ENCODE measurements at places on chromosomes 12 and 14.

DNA sequence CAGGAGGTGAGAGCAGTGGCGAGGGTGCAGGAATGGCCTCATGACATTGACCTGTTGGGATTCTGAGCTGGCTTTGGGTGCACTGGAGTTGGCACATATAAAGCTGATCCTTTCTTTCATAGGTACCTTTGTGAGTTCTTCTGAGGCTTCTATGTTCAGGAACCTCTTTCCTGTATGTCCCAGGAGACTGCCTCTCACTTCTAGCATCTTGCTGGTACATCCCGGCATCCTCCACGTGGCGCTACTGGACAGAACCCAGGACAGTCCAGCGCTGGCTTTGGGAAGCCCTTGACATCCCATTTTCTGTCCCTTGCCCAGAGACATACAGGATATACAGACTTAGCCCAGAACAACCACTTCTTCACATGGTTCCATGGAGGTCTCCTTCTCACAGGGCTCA lies 44.4 kb upstream of the BATF start:
- no peak for DNase-seq

DNA sequence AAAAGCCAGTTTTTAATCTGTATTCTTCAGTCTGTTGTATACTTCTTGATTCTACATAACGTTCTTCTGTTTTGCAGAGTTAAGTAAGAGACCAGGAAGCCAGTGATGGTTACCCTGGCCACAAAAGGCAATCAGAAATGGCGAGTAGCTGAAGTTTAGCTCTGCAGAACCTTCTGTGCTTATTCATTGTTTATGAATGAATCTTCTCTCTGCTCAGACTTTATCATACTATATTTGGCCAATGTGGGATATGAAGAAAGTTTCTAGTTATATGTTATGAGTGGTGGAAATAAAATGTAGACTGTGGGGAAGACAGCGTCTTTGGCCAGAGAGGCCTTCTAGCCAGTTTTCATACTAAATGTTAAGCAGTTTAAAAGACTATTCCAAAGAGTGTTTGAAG lies 249.9 kb upstream of the RGS6 start:
- DNase-seq: no peak

DNA sequence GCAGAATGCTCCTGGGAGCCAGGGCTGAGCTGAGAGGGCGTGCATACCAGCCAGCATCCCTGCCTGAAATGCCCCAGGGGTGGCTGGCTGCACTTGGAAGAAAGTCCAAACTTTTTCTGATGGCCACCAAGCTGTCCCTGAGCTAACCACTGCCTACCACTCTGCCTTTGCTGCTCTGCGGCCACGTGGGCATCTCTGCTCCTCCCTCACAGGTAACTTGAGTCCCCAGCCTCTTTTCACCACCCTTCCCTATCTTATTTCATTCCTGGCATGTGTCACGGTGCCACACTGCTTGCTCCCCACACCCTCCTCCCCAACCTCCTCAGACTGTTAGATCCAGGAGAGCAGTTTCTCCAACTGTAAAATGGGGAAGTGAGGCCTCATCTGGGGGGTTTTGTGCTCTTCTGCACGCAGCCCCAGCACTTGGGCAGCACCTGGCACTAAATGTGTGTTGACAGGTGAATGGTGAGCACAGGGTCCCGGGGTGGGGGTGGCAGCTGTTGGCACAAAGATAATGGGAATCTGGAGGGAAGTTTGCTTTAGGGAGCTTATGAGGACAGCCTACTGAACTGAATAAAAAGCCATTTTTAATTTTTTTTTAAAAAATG lies 113.0 kb downstream of the GLT1D1 start:
- no peak for DNase-seq

DNA sequence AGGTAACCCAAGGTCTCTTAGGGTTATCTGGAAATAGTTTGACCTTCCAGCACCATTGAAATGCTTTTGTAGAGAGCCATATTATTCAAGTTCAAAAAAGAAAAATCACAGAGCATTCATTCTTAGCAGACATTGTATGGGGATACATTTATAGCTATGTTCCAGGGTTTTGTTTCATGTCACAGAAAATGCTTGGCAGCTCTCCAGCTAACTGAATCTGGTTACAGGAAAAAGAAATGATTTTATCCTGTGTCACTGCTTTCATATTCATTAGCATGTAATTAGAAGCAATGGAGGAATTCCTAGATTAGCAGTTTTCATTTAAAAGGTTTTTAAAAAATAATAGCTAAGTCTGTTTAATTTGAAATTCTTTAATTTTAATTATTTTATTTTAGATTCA lies 78.9 kb downstream of the SNAPC1 start:
- no peak for DNase-seq

DNA sequence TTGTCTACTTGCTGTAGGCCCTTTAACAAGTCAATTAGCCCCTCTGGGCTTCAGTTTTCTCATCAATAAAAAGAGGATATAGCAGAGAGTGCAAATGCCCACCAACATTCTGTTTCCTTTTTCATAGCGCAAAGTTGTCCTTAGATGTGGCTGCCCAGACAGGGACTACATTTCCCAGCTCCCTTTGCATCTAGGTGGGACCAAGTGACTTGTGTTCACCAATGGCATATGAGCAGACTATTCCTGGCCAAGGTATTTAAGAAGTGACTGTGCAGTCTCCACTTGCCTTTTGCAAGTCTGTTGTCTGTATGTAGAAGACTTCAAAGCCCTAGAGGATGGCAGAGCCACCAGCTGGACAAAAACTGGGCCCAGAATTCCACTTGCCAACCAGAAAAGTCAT lies 59.7 kb downstream of the DAO start:
- DNase-seq: no peak

GRCh38 chr14:34782031-34782430 lies 67.6 kb upstream of the CFL2 start:
- DNase-seq: no peak

DNA sequence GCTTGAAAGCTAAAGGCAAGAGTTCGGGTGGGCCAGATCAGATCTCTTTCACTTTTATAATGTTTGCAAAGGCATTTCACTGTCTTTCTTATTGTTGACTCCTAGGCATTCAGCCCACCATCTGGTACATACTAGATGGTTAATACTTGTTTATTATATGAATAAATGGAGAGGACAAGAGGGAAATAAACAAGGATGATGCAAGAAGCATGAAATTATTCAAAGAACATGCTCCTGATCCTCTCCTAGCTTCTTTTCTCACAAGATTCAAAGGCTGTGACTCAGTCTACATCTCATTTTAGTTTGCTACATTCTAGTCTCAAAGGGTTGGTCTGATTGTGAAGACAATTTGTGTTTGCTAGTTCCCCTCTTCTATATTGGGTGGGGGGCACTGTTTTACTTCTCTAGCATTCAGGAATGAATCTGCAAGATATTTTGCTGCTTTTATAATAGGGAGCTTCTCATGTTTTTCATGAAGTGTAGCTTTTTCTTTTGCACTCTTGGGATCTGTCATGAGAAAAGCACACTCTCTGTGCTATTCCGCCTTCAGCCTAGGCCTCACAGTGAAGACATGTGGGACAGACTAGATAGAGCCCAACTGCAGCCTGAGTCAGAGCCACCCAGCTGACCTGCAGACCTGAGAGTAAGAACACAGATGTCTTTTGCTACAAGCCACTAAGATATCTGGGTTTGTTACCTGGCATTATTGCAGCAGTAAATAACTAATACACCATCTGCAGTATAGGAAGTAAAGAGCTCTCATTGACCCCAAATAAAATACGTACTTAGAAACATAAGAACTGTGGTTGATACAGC lies 65.7 kb downstream of the PTHLH start:
- no peak for DNase-seq

DNA sequence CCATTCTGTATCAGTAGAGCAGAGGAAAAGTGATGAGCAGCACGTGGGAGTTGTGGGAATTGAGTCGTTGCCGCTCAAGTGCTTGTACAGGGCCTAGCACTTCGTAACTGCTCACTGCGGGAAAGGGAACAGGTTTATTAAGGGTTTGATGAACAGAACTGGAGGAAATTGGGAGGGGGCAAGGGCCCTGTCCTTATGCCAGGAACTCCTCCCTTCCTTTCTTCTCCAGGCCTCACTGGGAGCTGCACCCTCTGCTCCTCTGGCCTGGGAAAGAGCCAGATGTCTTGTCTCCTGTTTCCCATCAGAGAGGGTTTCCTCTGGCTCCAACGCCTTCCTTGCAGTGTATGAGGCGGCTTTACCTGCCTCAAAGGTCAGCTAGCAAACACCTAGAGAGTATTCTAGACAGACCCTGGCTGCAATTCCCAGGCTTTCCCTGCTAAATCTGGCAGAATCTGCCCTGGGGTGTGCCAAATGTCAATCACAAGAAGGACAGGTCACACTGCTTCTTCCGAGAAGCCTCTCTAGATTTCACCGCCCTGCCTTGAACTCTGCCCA lies 78.4 kb downstream of the NTF3 start:
- no peak for DNase-seq

DNA sequence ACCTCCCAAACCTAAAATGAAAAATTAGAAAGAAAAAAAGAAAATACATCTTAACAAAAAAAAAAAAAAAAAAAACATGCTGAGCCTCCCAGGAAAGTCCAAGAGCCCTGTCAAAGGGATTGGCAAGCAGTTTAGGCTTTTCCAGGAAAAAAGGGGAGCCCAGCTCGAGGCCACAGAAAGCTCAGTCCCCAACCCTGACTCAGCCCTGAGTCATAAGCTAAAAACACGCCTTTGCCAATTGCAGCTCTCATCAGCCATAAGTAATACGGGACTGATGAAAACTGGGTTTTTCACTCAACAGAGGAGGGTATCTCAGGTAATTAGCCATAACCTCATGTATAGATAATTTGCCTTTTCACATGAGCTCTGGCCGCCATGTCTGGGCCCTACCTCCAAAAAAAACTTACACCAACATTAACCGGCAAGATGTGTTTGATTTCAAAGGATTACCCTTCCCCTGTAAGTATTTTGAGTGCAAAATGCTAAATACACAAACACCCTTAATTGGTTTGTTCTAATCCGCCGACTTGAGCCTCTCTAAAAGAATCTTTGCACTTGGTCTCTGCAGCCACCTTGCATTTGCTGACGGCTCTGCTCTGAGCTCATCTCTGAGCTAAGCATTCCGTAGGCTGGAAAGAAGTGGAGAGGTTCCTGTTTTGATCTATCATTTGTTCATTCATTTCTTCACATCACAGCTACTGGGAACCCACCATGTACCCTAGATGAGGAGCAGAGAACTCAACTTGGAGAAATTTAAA lies 319.2 kb downstream of the BCL11B start:
- DNase-seq: no peak

GRCh38 chr12:92055877-92056276 lies 89.8 kb downstream of the BTG1 start:
- no peak for DNase-seq

All from NCI-H446 treated with DMSO at 0.1 percent for 48 hours (cell line).